WERI-Rb-1 (cell line): ENCODE measurements at places on chromosomes 12 and 14.
A peak's percentile ranks its signal among the peaks of the same experiment; 100 is the strongest.

GRCh38 chr12:30286345-30286926 lies 409.2 kb downstream of the IPO8 start:
- peak; percentile 21 for DNase-seq

DNA sequence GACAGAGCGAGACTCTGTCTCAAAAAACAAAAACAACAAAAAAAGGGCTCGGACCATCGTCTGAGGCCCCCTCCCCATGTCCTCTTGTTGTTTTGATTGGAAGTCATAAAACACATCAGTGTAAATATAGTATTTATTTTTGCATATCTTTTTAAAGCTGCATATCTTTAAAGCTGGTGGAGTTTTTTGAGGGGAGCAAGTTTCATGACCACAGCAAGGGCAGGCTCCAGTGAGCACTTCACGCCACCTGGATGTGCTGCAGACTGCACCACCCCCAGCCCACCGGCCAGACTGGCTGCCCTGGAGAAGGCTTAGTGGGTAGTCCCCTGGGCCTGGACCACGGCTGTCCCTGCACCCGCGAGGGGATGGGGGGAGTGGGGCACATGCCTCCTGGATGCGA lies 11.9 kb upstream of the BCL7A start:
- no peak for DNase-seq

GRCh38 chr12:72753571-72753970 lies 481.4 kb downstream of the TRHDE start:
- DNase-seq, result no peak

DNA sequence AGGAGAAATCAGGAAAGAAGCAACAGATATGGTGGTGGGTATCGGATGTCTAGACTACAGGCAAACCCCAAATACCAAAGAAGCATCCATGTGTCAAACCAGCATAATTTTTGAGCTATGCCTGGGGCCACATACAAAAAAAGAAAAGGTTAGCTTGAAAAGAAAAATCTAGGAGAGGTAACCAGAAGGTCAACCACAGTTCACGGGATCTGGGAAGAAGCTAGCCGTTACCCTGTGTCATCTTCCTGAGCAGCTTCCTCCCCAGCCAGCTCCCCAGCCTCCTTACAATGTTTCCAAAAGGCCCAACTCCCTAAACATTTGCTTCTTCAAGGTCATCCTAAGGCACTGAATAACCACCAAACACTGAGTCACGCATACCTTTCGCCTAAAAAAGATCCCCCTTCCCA lies 3.1 kb downstream of the SINHCAF start:
- DNase-seq, result no peak

- DNase-seq, result no peak
Measured at GRCh38 chr12:2902272-2902880, 11.7 kb downstream of the TULP3 start.

DNA sequence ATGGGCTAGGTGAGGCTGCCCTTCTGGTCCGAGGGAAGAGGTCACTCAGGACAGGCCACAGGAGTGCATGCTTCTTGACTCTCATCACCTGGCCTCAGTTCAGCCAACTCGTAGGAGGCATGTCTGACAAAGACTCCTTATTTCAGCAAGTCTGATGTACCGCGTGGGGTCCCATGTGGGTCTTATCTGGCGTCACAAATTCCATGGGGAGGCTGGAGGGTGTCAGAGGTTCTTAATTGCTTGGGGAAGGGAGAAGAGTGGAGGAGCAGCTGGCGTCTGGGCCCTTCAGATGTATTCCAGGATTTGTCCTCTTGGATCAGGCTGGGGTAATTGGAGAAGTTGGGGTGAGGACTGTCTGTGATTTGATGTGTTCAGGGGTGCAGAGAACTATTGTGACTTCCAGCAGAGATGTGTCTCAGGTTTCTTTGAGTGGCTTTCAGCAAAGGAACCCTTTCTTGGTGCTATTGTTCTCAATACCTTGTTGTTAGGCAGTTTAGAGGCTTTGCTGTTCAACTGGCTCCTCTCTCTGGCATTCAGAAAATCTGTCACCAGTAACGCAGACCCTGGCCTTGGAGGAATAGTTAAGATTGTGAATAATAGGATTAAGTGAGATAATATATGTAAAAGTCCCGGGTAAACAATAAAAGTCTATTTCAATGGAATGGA lies 60.1 kb downstream of the SUSD6 start:
- DNase-seq, result peak; percentile 29

- DNase-seq, result no peak
Measured at GRCh38 chr14:68389943-68390342, 402.9 kb downstream of the ZFP36L1 start.

- peak; percentile 49 for DNase-seq
Measured at GRCh38 chr12:6827982-6828780, at the start of gene P3H3. P3H3 (plus strand) TSS chr12:6828407; CDS start chr12:6828441, 34 bp downstream.

- DNase-seq, result no peak
Measured at GRCh38 chr12:4665236-4665635, 16.3 kb downstream of the NDUFA9 start.

- DNase-seq, result no peak
Measured at GRCh38 chr12:69056743-69057515, 124.0 kb upstream of the CPM start.

GRCh38 chr14:62006116-62006731 lies 244.0 kb downstream of the SNAPC1 start:
- DNase-seq, result no peak

DNA sequence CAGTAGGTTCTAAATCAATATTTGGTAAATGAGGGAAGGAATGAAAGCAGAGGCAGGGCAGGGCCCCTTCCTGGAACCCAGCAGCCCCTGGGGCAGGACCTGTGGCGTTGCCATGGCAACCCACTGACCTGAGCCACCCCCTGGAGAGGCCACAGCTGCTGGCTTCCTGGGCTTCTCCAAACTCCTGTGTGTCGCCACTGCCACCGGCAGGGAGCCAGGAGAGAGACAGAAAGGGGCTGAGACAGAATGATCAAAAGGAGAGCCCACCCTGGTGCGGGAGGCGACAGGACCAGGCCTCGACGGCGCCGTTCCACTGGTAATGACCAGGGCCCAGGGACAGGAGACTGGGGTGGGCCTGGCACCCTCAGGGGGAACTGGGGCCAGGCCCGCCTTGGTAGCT lies 18.2 kb downstream of the RFX4 start:
- no peak for DNase-seq

DNA sequence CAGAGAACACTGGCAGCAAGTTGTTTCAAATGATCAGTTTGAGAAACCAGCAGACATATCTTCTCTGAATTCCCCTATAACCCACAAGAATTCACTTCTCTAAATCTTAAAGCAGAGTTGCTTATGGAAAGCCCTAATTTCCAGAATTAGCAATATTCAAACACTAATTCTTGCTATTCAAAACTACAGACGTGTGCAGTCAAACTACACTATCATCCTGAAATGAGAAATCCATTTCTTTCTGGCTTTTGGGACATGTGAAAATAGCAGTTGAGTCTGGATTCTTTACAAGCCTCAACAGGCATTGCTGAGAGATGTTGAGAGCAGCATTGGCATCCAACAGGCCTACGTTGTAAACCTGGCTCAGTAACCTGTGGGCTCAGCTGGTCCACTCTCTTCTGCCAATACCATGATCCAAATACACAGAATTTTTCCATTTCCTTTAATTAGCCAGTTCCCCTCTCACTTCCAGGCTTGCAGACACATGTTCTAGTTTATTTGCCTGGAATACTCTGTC lies 74.6 kb upstream of the TMTC1 start:
- no peak for DNase-seq

DNA sequence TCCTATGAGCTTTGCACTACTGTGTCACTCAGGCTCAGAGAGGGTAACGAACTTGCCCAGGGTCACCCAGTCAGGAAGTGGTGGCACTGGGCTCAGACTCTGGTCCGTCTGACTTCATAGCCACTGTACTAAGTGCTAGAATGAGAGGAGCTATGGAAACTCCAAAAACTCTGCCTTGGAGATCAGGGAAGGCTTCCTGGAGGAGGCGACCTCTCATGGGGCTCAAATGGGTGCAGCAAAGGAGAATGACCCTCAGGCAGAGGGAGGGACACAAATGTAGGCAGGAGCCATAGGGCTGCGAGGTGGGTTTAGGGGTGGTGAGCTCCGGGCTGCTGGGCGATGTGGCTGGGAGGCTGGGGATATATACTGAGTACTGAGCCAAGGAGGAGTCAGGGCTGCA lies 3.2 kb downstream of the CCDC197 start:
- DNase-seq, result no peak

- no peak for DNase-seq
Measured at GRCh38 chr14:22836301-22837113, at the start of gene MMP14. MMP14 (plus strand) TSS chr14:22836585; CDS start chr14:22836818, 233 bp downstream.

GRCh38 chr14:39430762-39431415 lies 1.3 kb downstream of the FBXO33 start:
- peak; percentile 7 for DNase-seq

DNA sequence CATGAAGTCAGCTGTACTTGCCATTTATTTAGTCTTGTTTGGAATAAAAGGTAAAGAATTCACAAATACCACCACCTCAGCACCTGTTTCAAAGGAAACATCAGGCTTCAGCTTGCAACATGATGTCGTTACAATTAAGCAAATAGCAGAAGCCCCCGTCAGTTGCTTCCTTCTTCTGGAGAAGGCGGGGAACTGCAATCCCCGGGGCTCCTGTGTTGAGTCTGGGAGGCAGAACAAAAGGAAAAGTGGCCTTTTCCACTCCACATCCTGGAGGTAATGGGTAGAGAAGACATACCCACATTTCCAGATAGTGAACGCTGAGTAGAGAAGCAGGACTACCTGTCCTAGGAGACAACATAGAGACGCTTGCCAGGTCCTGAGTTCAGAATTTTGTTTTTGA lies 92.8 kb downstream of the DNAH10 start:
- DNase-seq, result no peak

DNA sequence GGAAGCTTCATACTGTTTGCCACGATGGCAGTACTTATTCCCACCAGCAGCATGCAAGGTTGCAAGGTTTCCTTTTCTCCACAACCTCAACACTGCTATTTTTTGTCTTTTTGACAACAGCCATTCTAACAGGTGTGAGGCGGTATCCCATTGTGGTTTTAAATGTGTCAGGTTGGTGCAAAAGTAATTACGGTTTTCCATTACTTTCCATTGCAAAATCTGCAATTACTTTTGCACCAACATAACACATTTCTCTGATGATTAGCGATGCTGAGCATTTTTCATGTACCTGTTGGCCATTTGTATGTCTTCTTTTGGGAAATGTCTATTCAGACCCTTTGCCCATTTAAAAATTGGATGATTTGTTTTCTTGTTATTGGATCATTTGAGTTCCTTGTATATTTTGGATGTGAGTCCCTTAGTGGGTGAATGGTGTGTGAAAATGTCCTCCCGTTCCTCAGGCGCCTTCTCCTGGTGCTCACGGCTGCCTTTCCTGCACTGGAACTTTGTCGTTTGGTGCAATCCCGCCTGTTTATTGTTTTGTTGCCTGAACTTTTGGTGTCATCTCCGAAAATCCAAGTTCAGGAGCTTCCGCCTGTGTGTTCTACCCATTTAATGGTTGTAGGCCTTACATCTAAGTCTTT lies 213.6 kb downstream of the KIF26A start:
- DNase-seq, result no peak

DNA sequence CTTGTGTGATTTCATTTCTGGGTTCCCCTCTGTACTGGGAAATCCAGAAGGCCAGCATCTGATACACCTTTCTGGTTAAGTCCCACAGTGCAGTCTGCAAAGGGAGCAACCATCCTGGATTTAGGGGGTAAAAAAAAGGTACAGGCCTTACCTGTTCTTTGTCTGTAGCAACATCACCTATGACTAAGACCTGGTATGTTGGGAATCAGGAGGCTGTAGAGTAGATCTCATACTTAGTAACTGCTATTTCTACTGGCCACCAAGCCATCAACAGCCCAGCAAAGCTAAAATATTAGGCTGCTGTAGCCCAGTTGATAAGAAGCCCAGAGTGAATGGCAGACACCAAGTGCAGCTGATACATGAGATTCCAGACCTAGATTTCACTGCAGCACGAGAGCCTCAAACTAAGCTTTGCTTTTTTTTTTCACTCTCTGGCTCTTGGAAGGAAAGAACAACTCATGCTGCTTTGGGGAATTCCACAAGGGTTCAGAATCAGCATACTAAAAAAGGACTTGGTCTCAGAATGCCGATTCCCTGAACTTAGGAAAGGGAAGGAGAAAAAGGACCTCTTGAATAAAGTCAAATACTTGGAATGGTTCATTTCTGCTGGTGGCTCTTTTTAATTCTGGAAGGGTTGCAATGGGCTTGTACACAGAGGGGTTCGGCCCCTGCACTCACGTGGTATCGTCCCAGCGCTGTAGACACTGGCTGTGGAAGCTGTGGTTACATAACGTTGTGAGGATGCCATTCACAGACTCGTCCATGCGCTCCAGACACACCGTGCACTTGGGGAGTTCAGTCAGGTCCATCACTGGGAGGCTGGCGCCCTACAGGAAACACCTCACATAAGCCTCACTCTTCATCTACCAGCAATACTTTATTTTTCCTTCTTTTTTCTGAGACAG lies 20.5 kb downstream of the BRAP start:
- no peak for DNase-seq

DNA sequence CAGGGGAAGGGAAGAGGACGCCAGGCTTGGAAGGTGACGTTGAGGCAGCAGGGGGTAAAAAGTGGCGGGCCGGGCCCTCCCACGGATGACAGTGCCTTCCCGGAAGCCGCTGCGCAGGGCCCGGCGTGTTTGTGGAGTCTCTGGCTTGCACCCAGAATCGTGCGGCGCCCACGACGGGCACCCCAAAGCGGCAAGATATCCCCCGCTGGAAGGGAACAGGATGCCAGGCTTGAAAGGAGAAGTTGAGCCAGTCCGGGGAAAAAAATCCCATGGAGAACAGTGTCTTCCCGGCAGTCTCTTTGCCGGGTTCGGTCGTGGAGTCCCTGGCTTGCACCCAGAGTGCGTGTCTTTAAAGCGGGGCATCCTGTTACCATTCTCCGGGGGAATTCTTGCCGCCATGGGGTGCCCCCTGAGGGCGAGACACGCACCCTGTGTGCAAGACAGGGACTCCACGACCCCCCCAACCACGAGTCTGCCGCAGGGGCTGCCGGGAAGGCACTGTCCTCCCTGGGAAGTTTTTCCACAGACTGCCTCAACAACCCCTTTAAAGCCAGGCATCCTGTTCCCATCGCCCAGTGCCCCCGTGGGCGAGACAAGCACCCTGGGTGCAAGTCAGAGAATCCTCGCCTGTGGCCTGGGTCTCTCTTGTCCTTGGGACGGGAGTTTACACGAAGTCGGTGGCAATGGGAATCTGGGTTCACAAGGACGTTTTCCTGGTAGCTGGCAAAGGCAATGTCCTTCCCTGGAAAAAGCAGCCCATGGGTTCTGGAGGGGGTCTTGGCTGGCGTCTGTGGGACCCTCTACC lies 156.1 kb upstream of the ALG10B start:
- DNase-seq, result no peak

- peak; percentile 70 for DNase-seq
Measured at GRCh38 chr12:23949348-23950209, at the start of gene SOX5. SOX5 (minus strand) TSS chr12:23949670; CDS start chr12:23949601, 69 bp downstream.

DNA sequence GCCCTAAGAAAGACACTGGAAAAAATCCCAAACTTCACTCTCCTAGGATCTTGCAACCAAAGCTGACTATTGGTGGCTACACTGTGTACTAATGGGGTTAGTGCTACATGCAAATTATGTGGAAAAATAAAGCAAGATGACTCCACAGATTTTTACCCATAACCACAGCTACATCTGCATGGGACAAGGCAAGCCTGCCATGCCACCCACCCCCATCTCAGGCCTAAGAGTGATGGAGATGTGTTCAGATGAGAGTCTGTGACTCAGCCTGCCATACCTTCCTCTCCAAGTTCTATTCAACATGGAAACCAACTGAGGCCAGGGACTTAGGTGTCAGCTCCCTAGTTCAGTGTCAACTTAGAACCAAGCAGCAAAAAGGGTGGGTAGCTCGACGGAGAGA lies 206.2 kb downstream of the PELI2 start:
- DNase-seq, result no peak

- no peak for DNase-seq
Measured at GRCh38 chr12:105740369-105740768, 398.4 kb downstream of the NUAK1 start.

- DNase-seq, result no peak
Measured at GRCh38 chr14:97408503-97408902, 611.3 kb downstream of the VRK1 start.
